T-helper 2 cell (primary cell): ENCODE measurements at places on chromosomes 5 and 9.

GRCh38 chr9:6197330-6197729 is 18.3 kb upstream of the IL33 start:
- no peak for DNase-seq

- no peak for DNase-seq
Observed at GRCh38 chr5:900781-901180, 8.1 kb downstream of the TRIP13 start.

DNA sequence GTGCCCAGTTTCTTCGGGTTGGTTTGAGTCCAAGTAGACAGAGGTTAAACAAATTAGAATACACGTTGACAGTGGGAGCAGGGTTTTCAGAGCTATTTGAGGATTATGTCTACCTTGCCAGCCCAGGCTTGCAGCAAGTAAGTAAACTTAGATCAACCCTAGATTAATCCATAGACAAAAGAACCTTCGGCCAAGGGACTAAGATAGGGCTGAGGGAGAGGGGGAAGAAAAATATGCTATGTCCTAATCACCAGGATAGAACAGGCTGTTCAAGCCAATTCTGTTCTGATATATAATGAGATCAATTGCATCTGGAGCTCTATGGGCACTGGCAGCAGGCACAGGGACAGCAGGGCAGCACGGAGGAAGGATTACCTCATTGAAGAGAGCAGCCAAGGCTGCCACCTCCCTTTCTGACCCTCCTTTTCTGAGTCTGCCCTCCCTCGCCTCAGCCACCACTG is 377.7 kb downstream of the PIK3R1 start:
- DNase-seq: no peak

DNA sequence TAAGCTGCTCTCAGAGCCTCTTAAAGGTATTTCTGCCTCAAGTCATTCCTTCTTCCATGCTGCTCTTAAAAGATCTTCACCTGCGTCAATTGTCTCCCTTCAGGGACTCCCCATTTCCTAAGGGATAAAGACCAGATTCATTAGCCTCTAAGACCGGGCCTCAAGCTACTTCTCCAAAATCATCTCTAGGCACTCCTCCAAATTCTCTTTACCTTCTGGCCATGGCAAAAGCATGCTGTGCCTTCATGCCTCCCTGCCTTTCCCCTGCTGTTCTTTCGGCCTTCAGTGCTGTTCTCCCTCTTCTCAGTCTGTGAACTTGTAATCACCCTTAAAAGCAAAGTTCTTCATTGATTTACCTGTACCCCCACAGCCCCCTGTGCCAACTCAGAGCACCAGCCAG is 4.4 kb downstream of the TMOD1 start:
- no peak for DNase-seq

- DNase-seq: no peak
Observed at GRCh38 chr9:105390871-105391270, 57.0 kb upstream of the FSD1L start.

DNA sequence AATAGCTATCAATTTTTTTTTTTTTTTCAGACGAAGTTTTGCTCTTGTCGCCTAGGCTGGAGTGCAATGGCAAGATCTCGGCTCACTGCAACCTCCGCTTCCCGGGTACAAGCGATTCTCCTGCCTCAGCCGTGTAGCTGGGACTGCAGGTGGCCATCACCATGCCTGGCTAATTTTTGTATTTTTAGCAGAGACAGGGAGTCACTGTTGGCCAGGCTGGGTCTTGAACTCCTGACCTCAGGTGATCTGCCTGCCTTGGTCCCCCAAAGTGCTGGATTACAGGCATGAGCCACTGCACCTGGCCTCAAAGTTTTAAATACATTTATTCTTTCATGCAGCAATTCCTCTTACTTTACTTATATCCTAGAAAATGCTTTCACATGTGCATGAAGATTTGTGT is 17.6 kb downstream of the TRIM14 start:
- DNase-seq: no peak

- no peak for DNase-seq
Observed at GRCh38 chr5:150429410-150429873, 16.7 kb upstream of the CD74 start.

- DNase-seq: no peak
Observed at GRCh38 chr5:63916786-63917185, 45.5 kb downstream of the HTR1A start.

- DNase-seq: no peak
Observed at GRCh38 chr5:17061973-17062470, 125.9 kb upstream of the MYO10 start.

- DNase-seq: no peak
Observed at GRCh38 chr9:107620236-107620635, 130.7 kb upstream of the KLF4 start.

GRCh38 chr5:149961186-149961685 is 678 bp downstream of the SLC26A2 start:
- DNase-seq: no peak

DNA sequence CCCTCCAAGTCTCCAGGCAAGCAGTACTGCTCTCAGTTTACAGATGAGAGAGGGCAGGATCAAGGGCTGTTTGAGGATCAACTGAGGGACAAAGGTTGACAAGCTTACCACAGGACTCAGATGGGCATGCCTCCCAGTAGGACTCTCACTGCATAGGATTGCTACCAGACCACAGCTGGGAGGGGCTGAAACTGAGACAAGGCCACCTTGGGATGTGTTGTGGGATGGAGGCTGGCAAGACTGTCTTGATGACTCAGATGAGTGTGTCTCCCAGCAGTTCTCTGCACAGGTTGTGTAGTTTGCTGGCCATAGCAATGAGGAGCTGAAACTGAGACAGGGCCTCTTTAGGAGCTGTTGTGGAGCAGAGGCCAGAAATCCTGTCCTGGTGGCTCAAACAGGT is 222.2 kb upstream of the IRX1 start:
- DNase-seq: no peak

DNA sequence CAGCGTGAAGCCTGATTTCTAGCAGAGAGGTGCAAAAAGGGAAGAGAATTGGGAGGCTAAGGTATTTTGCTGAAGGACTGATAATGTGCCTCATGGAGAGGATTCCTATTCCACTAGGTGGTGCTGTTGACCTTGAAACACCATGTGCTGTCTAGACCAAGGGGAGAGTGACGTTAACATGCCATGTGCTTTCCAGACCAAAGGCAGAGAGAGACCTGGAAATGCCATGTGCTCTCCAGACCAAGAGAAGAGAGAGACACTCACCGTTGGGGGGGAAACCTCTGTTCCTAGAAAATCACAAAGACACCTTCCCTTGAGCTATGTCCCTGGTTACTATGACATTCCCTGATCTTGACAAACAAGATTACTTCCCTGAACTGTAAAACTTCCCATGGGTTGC is 286.0 kb upstream of the TUSC1 start:
- no peak for DNase-seq

GRCh38 chr5:135007305-135007704 is 26.7 kb downstream of the PITX1 start:
- DNase-seq: no peak

DNA sequence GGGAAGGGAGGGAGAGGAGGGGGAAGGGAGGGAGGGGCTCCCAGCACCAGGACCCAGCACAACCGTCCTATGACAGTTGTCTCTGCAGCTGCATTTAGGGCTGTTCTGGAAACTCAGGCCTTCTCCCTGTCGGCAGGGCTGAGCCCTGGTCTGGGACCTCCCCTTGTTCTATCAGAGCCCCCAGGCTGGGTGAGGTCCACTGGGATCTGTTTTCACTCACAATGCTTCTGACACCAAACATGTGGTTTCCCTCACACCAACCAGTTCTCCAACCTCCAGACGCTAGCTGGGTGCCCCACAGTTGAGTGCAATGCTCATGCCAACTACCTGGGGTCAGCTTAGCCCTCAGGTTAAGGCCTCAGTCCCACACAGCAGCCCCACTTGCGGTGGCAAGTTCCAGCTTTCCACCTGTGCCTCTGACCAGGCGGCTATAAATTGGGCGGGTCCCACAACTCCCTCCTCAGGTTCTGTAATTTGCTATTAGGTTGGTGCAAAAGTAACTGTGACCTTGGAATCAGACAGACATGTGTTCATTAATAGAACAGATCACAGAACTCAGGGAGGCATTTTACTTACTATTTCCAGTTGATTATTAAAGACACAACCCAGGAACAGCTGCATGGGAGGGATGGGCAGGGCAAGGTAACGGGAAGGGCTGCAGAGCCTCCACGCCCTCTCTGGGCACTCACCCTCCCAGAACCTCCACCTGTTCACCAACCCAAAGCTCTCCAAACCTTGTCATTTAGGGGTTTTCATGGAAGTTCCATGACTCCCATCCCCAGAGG is 13.5 kb downstream of the ADAMTS2 start:
- no peak for DNase-seq
